ENCODE measurements at places on chromosomes 4 and X.

- no peak for DNase-seq
Observed at GRCh38 chr4:80091184-80091583, 18.2 kb upstream of the ANTXR2 start.

DNA sequence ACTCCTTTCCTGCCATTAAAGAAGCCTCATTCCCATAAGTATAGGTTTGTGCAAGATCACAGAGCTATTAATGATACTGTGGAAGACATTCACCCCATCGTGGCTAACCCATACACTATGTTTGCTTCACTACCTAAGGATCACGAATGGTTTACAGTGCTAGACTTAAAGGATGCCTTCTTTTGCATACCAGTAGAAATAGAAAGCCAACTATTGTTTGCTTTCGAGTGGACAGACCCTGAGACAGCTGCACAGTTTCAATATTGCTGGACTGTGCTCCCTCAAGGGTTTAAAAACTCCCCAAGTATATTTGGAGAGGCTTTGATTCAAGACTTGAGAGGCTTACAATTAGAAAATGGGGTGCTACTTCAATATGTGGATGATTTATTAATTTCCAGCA, 16.0 kb upstream of the PAPSS1 start:
- no peak for DNase-seq

- DNase-seq, result peak; percentile 36
Observed at GRCh38 chr4:114386637-114387233, 211.9 kb upstream of the UGT8 start.

DNA sequence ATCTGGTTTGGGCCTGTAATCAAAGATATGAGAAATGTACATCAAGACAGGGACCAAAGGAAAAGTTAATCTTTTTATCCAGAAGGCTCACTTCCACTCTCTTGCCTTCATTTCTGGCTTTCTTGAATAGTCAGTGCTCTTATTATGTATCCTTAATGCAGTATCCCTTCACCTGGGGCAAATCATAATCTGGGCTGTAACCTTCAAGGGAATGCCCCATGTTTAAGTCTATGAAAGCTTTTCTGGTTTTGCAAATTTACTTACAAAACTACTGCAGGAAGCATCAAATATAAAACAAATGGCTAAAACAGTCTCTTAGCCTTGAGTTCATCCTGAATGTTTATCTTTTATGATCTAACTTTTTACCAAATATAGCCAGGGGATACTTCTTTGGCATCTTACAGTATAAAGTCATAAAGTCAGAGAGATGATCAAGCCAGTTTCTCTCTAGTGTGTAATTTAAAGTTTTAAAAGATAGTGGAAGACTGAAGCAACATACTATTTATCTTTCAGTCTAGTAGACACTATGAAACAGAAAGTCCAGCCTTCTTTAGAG, 1214.8 kb downstream of the STIM2 start:
- no peak for DNase-seq

DNA sequence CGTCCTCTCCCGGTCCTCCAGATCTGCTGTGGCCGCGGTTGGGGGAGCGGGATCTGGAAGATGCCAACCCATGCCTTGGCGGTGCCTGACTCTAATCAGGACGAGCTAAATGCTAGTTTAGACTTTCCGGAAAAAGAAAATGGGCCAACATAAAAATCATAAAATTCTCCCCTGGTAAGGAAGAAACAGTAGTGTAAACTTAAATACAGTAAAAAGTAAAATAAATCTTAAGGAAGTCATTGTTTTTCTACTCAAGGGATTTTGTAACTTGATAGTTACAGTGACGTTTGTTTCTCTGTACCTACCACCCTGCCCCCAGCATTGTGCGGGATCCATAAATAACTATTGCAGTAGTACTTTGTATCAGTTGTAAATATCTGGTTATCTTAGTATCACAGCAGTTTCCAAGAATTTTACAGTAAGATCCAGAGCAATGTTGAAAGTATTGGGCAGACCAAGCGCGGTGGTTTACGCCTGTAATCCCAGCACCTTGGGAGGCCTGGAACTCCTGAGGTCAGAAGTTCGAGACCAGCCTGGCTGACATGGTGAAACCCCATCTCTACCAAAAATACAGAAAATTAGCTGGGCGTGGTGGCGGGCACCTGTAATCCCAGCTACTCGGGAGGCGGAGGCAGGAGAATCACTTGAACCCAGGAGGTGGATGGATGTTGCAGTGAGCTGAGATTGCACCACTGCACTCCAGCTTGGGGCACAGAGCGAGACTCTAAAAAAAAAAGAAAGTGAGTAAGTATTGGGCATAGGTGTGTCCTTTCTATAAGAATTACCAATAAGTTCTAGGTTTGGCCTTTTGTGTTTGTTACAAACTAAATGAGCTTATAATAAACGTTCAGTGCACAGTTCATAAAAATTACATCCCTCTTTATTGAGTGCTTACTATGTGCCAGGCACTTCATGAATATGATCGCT, 1.0 kb upstream of the PLA2G12A start:
- no peak for DNase-seq
